NCI-H1048 (cell line): ENCODE measurements at places on chromosomes 12 and 14.

DNA sequence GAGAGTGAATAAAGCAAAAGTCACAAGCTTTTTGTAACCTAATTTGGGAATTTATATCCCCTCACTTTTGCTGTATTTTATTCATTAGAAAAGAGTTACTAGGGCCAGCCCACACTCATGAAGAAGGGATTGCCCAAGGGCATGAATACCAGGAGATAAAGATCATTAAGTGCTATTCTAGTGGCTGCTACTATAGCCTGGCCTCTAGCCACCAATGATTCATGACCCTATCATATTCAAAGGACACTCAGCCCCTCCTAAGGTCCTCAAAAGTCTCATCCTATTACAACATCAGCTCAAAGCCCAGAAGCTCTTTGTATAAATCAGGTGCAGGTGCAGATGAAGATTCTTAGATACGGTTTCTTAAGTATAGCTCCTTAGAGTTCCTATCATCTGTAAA, 518.1 kb downstream of the TRHDE start:
- DNase-seq, result no peak

DNA sequence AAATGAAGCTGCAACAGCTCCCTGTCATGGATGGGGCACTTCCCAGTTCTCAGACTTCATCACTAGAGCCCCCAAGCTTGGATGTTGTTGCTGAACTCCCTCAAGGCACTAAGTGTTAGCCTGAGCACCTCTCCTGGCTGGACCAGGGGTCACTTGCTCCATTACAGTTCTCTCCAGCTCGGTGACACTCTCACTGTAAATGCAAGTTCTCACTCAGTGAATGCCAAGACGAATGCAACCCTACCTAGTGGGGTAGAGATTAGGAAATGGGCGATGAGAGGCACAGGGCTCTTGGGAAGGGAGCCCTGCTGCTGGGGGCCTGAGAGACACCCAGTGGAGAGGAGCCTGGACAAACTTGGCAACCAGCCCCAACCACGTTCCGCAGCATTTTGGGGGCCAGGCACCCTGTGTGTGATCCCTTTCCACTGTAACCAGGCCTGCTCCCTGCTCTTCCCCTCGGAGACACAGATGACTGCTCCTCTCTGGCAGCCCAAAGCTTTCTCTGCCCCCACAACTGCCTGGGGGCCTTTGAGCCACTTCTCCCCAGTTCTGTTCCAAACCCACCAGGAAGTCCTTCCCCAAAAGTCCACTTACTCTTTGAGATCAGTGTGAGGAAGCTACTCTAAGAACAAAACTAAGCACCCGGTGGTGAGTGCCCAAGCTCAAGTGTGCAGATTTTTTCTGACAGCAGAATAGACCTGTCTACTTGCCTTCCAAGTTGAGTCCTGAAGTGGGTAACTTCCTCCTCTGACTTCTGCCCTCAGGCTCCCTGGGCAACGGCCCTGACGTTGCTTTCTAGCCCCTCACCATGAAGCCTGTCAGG, 8.0 kb upstream of the SELPLG start:
- DNase-seq, result no peak

- DNase-seq, result no peak
Observed at GRCh38 chr12:103799504-103799856, 41.6 kb downstream of the NT5DC3 start.

DNA sequence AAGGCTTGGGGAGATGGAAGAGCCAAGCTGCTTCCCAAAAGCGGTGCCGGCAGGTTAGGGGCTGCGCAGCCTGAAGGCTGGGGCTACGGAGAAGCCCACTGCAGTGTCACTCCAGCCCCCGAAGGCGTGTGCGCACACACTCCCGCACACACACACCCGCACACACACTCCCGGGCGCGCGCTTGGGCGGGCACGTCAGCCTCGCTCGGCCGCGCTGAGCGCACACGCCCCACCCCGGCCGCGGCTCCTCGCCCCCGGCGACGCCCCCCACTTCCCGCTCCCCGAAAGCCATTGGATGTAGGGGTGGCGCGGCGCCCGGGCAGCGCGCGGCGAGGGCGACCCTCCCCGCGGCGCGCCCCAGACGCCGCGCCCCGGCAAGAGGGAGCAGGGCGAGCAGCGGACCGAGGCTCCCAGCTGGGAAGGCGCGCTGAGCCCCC, at the start of gene KCNK10:
Gene KCNK10, minus strand, starts transcription at position 184 of the 437 bp plus-strand sequence. CDS start 471 bp downstream, outside the sequence.
- no peak for DNase-seq

GRCh38 chr12:63294327-63294632, 143.3 kb upstream of the AVPR1A start:
- DNase-seq, result no peak

- DNase-seq, result no peak
Observed at GRCh38 chr14:49218436-49219092, 367.6 kb downstream of the RPS29 start.

DNA sequence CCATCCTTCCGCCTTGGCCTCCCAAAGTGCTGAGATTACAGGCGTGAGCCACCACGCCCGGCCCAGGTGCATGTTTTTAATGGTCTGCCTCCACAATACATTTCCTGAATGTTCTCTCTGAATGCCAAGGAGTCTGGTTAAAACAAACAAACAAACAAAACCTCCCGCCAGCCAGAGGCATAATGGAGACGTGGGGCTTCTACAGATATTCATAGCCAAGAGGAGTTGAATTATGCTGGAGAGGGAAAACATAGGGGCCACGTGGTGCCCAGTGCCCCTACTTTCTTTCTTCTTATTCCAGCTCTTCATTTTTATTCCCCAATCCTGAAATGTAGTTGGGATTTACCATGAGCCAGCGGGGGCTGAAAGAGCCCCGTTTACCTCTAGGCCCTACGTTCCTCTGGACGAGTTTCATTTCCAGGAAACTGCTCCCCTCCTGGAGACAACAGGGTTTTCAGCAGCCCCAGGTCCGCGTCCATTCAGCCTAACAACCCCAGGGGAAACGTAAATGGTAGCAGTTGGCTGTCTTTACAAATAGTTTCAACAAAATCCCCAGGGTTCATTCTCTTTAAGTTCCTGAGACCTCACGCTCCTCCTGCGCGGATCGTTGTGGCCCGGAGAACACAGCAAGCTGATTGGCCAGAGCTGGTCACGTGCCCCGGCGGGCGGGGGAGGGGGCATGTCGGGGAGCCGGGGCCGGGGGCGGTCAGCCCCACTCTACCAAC, 108.5 kb upstream of the ESRRB start:
- no peak for DNase-seq

DNA sequence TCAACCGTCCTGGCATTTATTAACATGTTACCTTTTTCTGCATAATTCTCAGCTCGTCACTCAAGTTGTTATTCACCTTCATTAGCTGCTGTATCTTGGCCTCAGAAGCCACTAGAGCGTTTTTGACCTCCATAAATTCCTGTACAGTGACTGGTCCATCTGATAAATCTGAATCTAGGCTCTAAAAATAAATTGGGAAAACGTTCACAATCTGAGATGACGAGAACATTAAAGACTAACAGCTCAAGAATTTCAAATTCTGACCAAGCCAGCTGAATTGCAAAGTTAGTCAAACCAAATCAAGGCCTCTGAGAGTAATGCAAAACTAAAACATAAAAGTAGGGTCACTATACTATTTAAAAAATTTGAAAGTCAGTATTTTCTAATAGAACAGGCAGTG, 45.0 kb downstream of the GIT2 start:
- DNase-seq, result no peak

DNA sequence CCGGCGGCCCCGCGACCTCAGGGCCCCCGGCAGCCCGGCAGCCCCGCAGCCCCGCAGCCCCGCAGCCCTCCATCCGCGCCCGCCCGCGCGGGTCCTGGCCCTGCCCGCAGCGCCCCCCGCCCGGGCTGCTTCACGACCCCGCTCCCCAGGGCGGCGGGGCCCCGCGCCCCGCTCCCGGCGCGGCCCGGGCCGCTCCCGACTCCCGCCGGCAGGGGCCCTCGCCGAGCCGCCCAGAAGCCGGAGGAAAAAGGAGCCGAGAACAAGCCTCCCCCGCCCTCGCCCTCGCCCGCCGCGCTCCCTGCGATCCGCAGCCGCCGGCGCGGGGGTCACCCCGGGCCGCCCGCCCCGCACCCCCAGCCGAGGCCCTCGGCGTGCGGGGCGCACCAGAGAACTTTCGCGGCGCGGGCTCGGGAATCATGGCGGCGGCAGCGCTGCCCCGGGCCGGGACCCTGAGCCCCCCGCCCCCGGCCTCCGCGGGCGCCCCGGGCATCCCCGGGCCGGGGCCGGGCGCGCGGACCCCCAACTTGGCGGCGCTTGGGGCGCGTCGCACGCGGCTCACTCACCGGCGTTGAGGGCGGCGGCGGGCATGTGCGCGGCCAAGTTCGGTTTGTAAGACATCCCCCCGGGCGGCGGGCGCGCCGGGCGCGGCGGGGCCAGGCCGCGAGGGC, 521 bp downstream of the CDK2AP1 start:
- DNase-seq, result no peak

GRCh38 chr12:15996254-15996653, 85.1 kb downstream of the DERA start:
- no peak for DNase-seq

DNA sequence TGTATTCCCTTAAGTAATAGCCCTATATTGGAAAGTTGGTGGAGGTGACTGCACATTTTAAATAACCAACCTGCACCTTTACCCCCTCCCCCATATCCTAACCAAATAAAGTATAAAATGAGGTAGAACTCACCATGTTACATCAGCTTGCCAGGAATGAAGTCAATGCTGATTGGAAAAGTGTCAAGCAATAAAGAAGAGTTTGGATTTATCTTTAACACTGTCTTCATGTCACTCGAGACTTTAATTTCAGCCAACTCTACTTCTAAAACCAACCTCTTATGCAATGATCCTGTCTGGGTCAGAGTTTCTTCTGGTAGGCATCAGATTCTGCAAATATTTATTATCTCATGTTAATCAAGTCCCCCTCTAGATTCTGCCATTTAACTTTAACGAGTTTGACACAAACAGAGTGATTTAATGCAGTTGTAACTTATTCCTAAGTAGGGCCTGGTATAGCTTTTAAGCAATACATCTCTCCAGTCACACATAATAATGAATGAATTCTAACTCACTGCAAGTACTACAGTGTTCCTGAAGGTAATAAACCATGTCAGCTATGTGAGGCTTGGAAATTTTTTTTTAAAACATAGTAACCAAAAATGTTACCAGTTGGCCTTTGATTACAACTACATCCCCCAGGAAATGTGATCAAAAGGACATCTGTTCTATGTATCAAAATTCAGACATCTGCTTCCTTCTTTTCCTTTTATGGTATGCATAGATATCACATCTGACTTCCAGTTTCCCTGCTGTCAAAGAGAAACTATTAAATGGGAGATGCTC, 98.7 kb downstream of the ERGIC2 start:
- no peak for DNase-seq

- DNase-seq, result no peak
Observed at GRCh38 chr12:125028106-125028505, 34.7 kb downstream of the BRI3BP start.

DNA sequence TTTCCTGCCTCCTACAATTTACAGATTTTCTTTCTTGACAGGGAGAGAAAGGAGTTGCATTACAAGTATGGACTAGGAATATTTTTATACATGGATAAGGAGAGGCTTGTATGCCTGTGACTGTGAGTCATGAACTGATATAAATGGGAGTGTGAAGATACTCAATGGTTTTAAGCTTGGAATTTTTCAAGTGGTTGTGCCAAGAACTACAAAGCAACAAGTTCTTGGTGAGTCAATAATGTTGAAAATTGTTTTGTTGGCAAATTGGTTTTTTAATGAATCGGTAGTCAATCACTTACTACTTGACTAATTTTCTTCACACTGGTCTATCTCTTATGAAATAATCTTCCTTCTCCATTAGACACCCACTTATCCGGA, 58.9 kb upstream of the HMGA2 start:
- DNase-seq, result no peak

GRCh38 chr12:107780298-107780697, 5.8 kb downstream of the ASCL4 start:
- DNase-seq, result no peak

DNA sequence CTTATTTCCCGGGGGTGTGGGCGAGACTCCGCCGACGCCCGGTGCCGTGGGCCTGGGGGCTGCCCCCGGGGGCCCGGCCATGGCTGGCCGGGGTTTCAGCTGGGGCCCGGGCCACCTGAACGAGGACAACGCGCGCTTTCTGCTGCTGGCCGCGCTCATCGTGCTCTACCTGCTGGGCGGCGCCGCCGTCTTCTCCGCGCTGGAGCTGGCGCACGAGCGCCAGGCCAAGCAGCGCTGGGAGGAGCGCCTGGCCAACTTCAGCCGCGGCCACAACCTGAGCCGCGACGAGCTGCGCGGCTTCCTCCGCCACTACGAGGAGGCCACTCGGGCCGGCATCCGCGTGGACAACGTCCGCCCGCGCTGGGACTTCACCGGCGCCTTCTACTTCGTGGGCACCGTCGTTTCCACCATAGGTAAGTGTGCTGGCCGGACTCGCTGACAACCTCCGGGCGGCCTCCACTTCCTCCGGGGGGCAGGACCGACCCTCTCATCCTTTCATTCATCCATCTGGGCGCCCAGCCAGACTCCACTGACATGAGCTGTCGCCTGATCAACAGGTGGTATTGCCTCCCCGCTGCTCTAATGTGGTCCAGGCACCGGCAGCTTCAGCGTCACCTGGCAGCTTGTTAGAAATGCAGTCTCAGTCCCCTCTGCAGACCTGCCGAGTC, 467 bp downstream of the KCNK13 start:
- DNase-seq, result no peak

DNA sequence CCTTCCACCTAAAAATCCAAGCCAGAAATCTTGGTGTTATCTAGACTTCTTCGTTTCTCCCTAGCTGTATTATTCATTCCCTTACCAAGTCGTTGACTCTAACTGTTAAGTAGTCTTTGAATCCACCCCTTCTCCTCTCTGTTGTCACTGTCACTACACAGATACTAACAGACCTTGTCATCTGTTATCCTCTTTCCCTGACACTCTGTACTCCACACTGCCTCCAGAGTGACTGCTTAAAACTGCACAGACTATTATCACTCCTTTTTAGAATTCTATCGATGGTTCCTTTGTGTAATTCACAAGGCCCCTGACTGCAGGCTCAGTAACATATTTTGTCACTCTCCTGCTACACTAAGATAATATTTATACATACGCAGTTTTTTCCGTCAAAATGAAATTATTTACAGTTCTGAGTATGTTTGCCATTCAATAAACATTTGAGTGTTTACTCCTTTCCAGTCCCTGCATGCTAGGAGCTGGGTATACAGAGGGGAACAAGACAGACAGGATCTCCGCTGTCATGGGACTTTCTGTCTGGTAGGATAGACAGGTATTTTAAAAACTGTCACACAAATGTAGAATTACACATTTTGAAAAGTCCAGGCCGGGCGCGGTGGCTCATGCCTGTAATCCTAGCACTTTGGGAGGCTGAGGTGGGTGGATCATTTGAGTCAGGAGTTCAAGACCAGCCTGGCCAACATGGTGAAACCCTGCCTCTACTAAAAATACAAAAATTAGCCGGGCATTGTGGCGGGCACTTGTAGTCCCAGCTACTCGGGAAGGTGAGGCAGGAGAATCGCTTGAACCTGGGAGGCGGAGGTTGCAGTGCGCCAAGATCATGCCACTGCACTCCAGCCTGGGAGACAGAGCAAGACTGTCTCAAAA, 3.8 kb downstream of the MARS1 start:
- no peak for DNase-seq

- no peak for DNase-seq
Observed at GRCh38 chr14:79658221-79658620, 553.1 kb downstream of the DIO2 start.

GRCh38 chr14:99359906-99360305, 87.9 kb upstream of the BCL11B start:
- no peak for DNase-seq
